ENCODE measurements at places on chromosomes 16 and 17. TPM values are rescaled to one million over a fixed set of nuclear protein-coding genes. Genes with fewer than 3 reads are reported as not detected.
A peak's percentile ranks its signal among the peaks of the same experiment; 100 is the strongest.

GRCh38 chr17:75227729-75228128 is 22.2 kb downstream of the NUP85 start:
- DNase-seq: no peak

Gene PPP1R9B
- total RNA-seq: 69.9 TPM

DNA sequence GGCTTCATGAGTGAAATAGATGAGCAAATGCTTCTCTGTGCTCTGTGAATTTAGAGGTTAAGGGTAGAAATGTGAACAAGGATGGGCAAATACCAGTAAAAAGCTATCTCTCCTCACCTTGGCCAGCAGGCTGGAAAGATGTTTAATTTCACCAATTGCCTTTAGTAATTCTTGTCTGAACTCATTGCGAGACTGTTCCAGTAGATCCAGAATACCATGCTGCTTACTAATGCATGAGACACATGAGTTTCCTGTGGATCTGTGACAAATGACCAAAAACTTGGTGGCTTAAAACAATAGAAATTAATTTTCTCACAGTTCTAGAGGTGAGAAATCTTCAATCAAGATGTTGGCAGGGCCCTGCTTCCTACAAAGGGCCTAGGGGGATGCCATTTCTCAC is 9.3 kb upstream of the ZNF624 start:
- DNase-seq: no peak

Gene CDC27
- total RNA-seq: 168 TPM

Gene PPY
- not detected for total RNA-seq

DNA sequence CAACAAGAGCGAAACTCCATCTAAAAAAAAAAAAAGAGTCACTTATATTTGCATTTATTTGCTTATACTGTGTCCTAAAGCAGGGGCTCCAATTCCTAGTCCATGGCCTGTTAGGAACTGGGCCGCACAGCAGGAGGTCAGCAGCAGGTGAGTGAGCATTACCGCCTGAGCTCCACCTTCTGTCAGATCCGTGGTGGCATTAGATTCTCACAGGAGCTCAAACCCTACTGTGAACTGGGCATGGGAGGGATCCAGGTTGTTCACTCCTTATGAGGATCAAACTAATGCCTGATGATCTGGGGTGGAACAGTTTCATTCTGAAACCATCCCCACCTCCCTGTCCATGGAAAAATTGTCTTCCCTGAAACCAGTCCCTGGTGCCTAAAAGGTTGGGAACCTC is 24.9 kb downstream of the ITGB3 start:
- DNase-seq: no peak

GRCh38 chr17:39376434-39376833 is 25.0 kb downstream of the FBXL20 start:
- no peak for DNase-seq

- DNase-seq: no peak
Observed at GRCh38 chr16:31242206-31242605, 17.6 kb upstream of the ITGAM start.

GRCh38 chr17:67435122-67435521 is 58.0 kb downstream of the PITPNC1 start:
- no peak for DNase-seq

Gene ARSG
- 4.4 TPM for total RNA-seq

- no peak for DNase-seq
Observed at GRCh38 chr17:31834448-31834847, 24.6 kb downstream of the COPRS start.

GRCh38 chr16:4105848-4106247 is 10.4 kb downstream of the ADCY9 start:
- no peak for DNase-seq

- no peak for DNase-seq
Observed at GRCh38 chr16:88812513-88813268, 963 bp upstream of the APRT start.

DNA sequence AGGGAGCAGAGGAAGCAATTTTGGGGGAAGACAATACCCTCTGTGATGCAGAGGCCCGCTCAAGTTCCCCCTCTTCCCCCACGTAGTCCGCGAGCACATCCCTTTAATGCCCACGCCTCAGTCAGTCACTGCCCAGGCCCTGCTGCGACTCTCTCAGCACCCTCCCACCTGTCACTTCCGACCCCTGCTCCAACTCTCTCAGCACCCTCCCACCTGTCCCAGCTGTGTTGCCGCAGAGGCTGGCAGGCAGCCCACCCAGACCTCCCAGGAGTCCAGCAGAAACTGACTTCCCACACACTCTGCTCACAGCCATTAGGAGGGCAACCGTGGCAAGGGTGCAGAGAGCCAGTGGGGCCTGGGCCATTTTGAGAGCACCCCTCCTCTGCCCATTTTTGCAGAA is 92.7 kb downstream of the WSCD1 start:
- DNase-seq: no peak

Gene NPTX1
- total RNA-seq: 19.3 TPM

DNA sequence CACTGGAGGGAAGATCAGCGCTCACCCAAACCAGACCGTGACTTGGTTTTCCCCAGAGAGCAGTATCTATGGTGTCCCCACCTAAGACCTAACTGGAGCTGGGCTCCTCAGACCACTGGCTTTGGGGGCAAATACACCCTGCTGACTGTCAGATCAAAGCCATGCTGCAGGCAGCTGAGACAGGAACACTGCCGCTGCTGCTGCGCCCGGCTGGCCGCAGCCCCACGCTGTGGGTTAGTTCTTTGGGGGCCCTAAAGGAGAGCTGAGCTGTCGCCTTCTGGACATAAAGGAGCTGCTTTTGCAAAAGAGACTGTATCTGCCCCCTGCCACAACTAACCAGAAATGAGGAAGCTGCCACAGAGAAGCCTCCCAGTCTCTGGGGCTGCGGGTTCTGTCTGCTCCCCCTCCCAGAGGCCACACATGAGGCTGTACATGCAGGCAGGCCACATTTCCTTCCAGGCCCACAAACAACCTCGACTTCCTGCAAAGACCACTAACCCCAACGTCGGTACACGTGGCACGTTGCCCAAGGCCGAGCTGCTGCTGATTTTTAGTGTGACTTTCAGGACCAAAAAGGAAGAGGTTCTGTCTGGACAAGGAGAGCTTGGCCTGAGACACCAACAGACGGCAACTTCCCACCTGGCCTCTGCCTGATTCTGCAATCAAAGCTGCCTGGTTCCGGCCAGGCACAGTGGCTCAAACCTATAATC is 18.2 kb upstream of the ABR start:
- no peak for DNase-seq

GRCh38 chr17:47686664-47687327 is 7.2 kb upstream of the TBKBP1 start:
- DNase-seq: no peak

Gene ITGA3
- total RNA-seq: 23.2 TPM

Gene SLFN13
- total RNA-seq: 0.31 TPM

Gene NOS2
- 0.47 TPM for total RNA-seq

GRCh38 chr16:17107450-17107849 is 363.3 kb downstream of the XYLT1 start:
- DNase-seq: no peak

DNA sequence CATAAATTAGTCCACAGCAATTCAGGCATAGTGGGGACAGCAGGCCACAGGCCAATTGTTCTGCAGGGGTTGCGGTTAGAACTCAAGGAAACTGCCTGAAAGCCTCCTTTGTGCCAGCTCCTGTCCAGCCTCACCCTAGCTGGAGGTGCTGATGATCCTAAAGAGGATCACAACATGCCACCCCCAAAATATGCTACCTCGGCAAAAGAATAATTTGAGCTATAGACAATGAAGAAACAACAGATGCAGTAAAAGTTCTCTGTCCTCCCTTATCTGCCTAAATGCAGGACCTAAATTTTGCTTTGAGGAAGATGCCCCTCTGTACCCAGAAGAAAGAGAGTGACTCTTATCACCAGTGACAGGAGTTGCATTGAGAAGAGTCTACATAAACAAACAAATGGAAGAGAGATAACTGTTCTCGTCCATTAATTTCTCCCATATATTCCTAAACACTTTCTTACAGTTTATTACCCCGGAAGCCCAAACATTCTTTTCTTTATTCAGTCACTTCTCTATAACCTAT is 14.7 kb downstream of the ALOX15 start:
- no peak for DNase-seq

DNA sequence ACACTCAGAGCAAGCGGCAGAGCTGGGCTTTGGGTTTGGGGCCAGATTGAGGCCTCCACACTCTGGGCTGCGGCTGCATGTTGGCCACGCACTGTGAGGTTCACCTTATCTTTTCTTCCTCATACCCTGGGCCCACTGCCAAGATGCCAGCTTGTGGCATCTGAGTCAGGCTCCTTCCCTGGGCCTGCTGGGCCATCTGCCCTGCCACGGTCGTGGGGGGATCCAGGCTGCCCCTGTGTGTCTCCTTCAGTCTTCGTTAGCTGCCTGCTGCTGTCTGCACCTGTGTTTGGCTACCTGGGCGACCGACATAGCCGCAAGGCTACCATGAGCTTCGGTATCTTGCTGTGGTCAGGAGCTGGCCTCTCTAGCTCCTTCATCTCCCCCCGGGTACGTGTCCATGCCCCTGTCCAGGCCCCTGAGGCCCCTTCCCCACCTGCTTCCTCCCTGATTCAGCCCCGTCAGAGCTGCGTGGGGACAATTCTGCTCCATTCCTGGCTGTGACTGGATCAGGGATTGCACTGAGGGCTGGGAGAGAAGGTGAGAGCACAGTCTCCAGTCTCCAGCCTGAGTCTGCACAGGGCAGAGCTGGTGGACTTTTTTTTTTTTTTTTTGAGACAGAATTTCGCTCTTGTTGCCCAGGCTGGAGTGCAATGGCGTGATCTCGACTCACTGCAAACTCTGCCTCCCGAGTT is 11.2 kb downstream of the SPNS3 start:
- DNase-seq: no peak

DNA sequence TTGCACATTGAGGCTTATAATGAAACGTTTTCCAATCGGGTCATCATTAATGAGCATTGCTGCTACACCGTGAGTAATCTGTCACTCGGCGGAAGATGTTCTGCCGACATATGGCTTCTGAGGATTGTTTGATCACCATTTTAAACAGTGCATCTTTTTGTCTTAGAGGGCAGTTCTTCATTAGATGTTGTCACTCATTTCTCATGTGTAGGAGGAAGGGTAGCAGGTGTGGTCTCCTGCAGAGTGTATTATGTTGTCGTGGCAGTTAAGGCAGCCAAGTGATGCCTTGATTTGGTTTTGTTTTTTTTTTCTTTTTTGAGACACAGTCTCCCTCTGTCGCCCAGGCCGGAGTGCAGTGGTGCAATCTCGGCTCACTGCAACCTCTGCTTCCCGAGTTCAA is 50.5 kb downstream of the SEC14L1 start:
- no peak for DNase-seq

Gene SLC38A7
- total RNA-seq: 17.9 TPM

Gene KRTAP3-1
- total RNA-seq: not detected

DNA sequence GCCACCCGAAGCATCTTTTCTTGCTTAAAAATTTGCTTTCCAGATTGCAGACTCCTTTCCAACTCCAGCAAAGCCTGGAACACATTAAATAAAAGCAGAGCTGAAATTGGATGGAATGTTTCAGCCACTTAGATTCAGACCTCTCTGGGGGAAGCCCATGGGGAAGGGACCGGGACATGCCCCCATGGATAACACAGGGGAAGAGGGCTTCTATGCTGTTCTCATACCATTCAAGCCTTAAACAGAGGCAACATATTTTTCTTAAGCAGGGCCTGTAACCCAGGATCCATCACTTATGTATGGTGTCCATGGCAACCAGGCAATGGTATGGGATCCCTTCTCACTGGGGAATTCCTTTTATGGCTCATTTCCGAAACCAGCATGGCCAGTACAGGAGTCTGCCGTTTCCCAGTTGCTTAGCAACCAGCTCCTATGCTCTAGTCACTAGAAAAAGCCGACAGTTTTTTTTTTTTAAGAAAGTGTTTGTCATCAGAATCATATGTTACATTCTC is 62.0 kb upstream of the MARCHF10 start:
- DNase-seq: peak; percentile 44

DNA sequence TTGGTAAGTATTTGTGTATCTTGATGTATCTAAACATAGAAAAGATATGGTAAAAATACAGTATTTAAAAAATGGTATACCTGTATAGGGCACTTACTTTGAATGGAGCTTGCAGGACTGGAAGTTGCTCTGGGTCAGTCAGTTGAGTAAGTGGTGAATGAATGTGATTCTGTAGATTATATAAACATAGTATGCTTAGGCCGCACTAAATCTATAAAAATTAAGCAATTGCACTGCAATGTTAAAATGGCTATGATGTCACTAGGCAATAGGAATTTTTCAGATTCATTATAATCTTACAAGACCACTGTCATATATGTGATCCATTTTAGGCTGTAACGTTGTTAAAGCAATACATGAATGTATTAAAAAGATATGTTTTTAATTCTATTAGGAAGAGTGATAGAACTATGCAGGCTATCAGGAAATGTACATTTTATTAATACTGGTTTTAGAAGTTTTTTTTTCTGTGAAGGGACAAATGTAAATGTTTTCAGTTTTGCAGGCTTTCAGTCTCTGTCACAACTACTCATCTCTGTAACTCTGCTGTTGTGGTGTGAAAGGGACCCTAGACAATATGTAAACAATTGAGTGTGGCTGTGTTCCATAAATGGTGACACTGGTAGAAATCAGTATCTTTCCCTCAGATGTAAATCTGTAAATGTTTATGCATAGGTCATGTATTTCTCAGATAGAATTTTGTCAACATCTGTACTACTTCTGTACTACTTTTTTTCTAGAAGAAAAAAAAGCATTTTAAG is 10.5 kb downstream of the CBFB start:
- no peak for DNase-seq

Gene EPOP
- 1.6 TPM for total RNA-seq

Gene XYLT1
- total RNA-seq: 29.3 TPM

Gene PPP1R27
- total RNA-seq: not detected

Gene SULT1A3
- 2.3 TPM for total RNA-seq
